ENCODE measurements at places on chromosomes 7 and 10.

- no peak for DNase-seq
Measured at GRCh38 chr7:128939075-128939860, 1.5 kb downstream of the IRF5 start.

DNA sequence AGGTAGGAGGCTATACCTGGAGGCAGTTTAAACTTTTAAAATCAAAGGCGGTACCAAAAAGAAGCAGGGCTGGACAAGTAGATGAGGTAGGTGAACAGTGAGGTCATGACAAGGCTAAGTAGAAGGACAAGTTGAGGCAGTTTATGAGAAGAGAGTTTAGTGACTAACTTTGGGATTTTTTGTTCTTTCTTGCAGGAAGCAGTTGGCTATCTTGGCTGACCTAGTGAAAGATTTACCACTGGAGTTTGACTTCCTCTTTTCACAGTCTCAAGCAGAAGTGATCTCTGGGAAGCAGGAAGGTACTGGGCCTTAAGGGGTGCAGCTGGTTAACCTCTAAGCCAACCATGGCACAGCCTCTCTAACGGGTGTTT is 26.3 kb downstream of the ENTPD7 start:
- DNase-seq = no peak

GRCh38 chr7:107996072-107996882 is 6.7 kb downstream of the LAMB1 start:
- no peak for DNase-seq

DNA sequence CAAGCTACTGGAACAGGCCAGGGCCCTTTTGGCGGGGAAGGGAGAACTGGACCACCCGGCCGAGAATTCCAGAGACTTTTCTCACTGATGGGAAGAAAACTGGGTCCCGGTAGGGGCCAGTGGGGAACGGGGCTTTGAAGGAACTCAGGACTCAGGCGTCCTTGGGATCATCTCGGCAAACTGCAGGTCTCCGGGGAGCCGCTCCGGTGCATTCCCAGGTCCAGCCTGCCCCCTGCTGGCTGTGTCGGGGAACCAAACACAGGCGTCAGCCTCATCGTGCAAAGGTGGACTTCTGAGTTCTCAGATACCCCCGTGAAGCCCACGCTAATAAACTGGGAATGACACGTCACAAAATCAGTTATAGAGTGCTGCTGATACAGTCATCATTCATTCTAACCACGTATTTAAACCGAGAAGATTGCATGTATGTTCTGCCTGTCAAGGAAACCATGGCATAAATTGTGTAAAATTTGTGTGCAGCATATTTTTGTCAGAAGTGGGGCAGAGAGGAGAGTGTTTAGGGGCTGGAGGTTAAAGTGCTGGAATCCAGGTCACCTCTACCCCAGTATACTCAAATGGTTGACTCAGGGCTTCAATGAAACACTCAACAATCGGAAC is 76.1 kb upstream of the CPXM2 start:
- peak; percentile 64 for DNase-seq

DNA sequence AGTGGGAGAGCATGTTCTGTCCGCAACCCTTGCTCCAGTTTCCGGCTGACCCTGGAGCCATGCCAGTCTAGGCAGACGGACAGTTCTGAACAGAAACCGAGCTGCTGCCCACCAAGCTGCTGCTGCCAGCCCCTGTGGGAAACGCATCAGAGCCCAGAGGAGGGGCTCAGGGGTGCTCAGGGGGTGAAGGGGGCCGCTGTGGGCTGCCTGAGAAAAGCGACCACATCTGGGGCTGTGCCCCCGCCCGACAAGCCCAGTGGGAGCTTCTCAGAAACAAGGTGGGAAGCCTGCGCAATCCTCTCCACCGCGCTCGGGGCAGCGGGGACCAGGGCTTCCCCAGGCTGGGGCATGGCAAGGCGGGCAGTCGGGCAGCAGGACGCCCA is 38.8 kb upstream of the CFAP46 start:
- DNase-seq = no peak

Data from natural killer cell treated with Interleukin-12 subunit alpha and Interleukin-12 subunit beta and Interleukin-15 and Interleukin-18, amount 100 ng/mL, for 72 hours (primary cell).